ENCODE measurements at places on chromosomes 3 and 15.

DNA sequence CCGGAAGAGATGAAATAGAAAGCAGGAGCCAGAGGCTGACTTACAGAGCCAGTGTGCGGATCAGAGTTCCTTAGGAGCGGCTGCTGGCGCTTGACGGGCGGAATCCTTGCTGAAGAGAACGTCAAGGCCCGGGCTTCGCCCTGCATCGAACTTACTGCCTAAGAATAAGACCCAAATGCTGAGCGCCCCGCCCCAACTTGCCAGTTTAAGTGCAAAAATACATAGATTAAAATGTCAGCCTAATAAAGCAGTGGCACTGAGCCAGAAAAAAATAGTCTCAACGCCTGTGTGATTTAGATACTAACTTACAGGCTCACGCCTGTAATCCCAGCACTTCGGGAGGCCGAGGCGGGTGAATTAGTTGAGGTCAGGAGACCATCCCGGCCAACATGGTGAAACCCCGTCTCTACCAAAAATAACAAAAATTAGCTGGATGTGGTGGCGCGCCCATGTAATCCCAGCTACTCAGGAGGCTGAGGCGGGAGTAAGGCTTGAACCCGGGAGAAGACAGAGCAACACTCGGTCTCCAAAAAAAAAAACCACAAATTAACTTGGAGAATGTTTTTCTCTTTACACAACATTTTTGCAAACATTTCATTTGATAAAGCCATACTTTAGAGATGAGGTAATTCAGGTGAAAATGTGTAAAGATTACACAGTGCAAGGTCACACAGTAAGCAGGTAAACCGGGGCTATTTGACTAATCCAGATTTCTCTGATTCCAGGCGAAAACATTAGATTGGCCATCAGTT lies 1.2 kb upstream of the UBP1 start:
- DNase-seq: peak; percentile 46

DNA sequence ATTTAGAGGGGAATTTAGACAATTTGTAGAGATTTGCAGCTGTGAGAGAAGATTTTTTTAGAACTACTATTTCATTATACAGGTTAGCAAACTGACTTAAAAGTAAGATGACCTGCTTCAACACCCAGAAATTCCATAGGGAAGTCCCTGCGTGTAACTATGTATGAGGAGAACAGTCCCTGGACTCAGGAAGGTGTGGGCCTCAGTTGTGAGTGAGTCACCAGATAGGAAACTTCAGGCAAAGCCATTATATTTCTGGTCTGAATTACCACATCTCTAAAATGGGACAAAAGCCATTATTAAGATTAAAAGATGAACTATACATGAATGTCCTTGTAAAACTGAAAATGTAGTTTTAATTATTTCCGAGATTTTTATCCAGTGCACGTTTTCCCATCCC lies 488.3 kb upstream of the GOLIM4 start:
- no peak for DNase-seq

DNA sequence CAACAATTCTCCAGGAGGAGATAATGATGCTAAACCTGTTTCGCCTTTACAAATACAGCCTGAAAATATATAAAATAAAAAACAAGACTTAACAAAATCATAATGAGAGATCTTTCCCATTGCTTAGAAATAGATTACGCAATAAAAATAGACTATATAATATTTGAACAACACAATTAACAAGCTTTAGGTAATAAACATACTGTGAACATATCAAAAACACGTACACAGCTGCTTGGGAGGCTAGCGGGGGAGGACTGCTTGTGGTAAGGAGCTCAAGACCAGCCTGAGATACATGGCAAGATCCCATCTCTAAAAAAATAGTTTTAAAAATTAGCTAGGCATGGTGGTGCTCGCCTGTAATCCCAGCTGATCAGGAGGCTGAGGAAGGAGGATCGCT lies 8.7 kb downstream of the NSMCE3 start:
- DNase-seq: no peak

DNA sequence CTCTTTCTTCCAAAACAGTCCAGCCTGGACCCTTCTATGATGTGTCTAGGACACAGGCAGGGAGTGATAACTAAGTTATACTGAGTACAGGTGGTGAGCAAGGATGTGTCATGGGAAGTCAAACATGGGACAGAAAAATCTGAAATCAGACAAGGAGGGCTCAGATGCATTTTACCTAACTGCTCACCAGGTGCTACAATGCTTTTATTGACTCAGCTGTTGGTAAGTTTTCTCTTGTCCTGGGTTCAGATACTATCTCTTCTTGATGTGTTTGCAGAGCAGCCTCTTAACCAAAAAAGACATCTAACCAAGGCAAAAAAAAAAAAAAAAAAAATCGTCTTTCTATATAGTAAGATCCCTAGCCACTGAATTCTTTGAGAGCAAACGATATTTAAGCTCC lies 378.6 kb downstream of the VPS13C start:
- no peak for DNase-seq

DNA sequence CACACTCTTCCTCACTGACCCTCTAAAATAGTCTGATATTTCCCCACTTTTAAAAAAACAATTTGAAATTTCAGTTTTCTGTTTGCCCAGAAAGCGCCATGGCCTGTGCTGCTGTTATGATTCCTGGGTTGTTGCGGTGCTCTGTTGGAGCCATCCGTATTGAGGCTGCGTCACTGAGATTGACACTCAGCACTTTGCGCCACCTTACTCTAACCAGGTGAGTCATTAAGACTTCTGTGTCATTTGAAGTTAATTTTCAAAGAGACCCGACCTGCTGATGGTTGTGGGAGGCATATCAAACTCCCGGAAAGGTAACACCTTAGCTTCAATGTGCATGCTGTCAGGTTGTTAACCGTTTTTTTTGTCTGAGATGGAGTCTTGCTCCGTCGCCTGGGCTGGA lies 5.8 kb downstream of the OXNAD1 start:
- DNase-seq: no peak

- no peak for DNase-seq
These were observed 10.3 kb downstream of the TM4SF1 start for GRCh38 chr3:149366941-149367840.

DNA sequence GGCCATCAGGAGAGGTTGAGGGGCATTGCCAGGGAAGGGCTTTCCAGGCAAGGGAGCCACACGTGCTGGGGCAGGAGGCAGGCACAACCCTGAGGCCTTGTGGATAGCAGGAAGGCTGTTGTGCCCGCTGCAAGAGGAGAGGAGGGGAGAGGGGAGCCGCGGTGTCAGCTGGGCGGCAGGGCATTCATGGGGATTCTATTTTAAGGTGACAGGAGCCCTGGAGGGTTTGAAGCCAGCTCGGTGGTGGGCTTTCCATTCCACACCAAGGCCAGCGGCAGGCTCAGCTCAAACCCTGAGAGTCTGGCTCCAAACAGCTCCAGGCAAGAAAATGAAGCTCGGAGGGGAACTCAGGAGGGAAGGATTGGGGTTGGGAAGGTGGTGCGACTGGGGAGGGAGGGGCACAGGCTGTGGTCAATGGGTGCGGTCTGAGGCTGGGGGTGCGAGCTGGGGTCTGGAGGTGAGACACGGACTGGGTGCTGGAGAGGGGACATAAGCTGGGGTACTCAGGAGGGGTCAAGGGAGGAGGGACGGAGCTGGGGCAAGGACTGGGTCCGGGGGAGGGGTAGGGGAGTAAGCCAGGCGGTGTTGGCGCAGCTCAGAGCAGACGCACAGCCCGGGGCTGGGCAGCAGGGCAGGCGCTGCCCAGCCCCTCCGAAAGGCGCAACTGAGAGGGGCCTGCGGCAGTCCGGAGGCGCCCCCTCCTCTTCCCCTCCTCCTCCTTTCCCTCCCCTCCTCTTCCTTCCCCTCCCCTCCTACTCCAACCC lies 43.4 kb downstream of the TPRA1 start:
- no peak for DNase-seq

GRCh38 chr3:39108200-39108710 lies 775 bp downstream of the TTC21A start:
- DNase-seq: no peak

DNA sequence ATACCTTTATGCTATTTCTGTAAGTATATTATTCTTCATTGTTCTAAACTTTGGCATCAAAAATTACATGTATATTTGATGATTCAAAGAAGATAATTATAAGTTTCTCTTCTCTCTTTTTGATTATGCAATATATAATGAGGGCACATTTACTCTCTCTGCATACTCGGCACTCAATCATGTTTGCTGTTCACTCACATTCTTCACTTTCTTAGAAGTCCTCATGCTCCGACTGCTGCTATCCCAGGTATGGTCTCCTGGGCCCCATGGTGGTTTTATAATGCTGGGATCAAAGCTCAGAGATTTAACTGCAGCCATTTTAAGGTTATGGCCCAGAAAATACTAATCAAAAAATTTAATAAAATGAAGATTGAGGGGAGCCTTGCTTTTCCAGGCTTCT lies 529.7 kb upstream of the IL12A start:
- DNase-seq: no peak

DNA sequence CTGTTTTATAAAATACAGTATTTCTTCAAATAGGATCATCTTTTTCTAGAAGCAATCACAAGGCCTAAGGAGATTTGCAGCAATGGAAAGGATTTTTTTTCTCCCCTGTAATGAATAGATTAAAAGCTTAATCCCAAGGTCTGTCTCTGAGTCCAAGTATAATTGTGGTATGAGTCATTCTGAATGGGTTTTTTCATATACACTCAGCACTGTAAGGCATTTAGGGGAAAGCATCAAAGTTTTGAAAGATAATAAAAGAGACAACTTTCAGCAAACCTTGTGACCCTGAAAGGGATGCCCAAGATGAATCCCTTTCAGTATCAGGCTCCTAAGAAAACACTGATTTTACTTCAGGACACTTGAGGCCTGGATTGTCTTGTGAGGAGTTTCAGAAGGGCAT lies 23.3 kb upstream of the LARS2 start:
- no peak for DNase-seq

- DNase-seq: no peak
These were observed 49.0 kb upstream of the MYO5C start for GRCh38 chr15:52344592-52344991.

DNA sequence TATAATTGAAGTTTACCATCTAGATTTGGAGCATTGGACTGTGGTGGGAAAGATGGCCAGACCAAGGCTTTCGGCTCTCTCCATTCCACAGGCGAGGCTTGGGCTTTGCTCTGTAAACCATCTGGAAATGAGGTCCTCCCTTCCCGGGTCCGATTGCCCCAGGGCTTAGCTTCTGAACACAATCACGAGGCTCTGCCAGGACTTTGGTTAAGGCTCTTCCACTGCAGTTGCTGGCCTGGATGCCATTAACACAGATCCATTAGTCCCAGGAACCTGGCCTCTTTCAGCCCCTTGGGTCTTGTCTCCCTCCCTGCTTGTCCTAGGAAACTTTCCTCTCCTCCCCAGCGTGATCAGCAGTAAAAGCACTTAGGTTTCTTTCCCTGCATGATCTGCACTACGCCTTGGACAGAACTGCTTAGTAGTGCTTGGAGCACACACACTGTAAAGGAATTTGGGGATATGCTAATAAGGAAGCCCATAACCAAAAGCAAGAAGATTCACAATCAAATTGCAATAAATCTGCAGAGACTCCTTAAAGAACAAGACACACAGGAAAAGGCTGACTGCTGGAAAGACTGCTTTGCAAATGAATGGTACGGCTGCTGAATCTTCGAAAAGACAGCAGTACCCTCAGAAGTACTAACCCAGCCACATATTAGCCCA lies 154.3 kb downstream of the ECT2 start:
- DNase-seq: no peak

- DNase-seq: no peak
These were observed 74.4 kb downstream of the CPN2 start for GRCh38 chr3:194276768-194277103.

DNA sequence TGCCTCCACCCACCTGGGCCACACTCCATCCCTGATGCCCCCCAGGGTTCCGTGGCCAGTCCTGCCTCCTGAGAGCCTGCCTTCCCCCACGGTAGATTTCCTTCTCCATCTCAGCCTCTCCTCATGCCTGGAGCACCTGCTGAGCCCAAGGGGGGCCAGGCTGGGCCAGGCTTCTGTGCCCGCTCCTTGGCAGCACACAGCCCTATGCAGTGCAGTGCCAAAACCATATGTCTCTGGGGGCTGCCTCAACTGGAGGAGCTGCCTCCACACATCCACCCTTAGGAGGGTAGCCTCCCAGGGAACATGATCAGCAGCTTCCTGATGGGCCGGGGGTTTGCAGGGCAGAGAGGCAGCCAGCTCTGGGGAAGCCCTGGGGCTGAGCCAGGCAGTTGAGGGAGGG lies 24.6 kb upstream of the GATA2 start:
- no peak for DNase-seq

DNA sequence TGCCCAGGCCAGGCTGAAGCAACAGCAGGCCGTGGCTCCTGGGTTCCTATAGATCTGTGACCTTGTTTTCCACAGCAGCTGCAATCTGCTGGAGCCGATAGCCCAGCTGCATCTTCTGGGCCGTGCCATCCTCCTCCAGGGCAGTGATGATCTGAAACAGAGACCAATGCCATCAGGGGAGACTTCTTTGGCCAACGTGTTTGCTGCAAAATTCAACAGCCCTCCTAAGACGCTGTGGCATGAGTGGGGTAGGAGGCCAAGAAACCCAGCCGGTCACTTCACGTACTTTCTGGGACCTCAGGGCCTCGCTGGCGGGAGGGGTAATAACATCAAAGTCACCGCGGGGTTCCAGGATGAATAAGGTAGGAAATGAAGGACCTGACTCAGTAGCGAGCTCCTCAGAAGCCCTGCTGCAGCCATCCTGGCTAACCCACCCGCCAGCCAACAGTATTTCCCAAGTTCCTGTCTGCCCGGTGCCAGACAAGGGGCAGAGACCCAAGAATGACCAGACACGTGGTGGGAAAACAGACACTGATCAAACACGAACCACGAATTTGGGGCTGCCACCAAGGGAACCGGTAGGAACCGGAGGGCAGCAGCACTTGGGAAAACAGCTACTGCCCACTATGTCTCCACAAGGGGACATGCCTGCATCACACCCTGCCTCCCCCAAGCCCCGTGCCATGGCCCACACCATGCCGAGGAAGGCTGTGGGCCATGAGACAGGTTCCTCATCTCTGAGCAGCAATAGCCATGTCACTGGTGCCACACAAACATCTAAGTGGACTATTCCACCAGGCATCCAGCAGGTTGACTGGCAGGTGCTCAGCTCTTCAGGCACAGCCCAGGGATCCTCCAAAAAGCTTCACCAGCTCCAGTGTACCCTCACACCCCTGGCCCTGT lies 25.2 kb downstream of the PLXNB1 start:
- no peak for DNase-seq

- DNase-seq: no peak
These were observed 80.0 kb downstream of the USP13 start for GRCh38 chr3:179732661-179733348.

GRCh38 chr3:4091786-4092185 lies 211.4 kb upstream of the SETMAR start:
- no peak for DNase-seq

GRCh38 chr3:126571078-126571477 lies 12.3 kb upstream of the C3orf22 start:
- DNase-seq: no peak

DNA sequence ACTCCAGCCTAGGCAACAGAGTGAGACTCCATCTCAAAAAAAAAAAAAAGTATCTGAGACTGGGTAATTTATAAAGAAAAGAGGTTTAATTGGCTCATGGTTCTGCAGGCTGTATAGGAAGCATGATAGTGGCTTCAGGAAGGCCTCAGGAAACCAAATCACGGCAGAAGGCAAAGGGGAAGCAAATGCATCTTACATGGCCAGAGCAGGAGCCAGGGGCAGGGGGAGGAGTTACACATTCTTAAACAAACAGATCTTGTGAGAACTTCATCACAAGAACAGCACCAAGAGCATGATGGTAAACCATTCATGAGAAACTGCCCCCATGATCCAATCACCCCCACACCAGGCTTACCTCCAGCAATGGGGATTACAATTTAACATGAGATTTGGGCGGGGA lies 37.2 kb downstream of the ACAP2 start:
- no peak for DNase-seq

All from NCI-H2081 (cell line).